ENCODE measurements at places on chromosomes 2 and 18.

DNA sequence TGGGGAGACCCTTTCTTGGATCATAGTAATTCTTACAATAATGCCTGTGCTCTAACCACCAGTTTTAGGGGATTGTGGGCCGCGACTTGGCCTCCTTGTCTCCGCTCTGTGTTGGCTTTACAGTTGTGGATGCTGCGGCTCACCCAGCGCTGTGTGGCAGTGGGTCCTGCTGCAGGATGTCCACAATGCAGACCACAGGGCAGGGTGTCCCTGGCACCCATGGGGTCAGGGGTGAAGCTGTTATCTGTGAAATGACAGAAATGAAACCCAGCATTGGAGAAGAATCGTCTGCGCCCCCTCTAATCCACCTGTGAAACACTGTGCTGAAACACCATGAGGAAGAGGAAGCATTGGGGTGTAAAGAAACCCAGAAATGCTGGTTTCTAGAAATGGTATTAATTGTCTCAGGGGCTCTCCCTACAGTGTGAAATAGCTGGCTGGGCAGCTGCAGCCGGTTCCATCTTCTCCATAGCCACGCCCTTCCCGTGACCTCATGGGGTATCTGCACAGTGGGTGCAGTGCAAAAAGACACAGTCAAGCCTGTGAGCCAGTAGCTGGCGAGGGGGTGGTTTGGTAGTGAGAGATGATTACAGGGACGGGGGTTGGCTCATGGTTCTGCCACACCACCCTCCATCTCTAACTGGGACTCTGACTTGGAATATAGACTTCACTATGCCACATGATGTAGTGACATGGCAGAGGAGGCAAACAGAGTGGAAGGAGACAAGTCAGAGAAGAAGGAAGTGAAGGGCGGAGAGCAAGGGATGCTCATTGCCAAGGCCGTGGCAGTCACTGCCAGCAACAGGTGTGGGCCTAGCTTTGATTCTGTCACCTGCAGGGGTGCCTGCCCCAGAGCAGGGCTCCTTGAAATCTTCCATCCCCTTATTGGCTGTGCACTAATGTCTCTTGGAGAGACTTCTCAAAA, 16.2 kb downstream of the INPP4A start:
- DNase-seq = no peak

DNA sequence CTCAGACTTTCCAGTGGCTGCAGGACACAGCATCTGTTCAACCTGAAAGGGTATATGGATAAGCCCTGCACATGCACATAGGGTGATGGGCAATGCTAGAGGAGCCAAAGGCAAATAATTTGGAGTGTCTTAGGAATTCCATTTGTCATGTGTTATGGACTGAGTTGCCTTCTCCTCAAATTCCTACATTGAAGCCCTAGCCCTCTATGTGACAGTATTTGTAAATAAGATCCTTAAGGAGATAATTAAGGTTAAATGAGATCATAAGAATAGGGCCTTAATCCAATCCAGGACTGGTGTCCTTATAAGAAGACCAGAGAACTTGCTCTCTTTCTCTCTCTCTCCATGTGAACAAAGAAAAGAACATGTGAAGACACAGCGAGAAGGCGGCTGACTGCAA, 42.9 kb upstream of the CREG2 start:
- no peak for DNase-seq

GRCh38 chr2:50773211-50773932, 258.6 kb downstream of the NRXN1 start:
- no peak for DNase-seq

GRCh38 chr2:134398300-134398699, 144.4 kb downstream of the MGAT5 start:
- no peak for DNase-seq

All from stimulated activated CD4-positive, alpha-beta T cell treated with anti-CD3 and anti-CD28 coated beads, Interleukin-1b, Interleukin-23, amount 100 ng/mL, for 1 hour (primary cell).